ENCODE measurements at places on chromosomes 1 and 21.

GRCh38 chr1:21295002-21295401 is 4.7 kb upstream of the ECE1 start:
- H3K4me1 ChIP-seq, result no peaks in the 10 kb centered on the region
- peak overlapping the region; percentile 35 for H3K27ac ChIP-seq
- no peaks in the 10 kb centered on the region for H3K27me3 ChIP-seq
- no peaks in the 10 kb centered on the region for H3K36me3 ChIP-seq
- no peak for DNase-seq
- no peak overlapping the region for H3K4me3 ChIP-seq

DNA sequence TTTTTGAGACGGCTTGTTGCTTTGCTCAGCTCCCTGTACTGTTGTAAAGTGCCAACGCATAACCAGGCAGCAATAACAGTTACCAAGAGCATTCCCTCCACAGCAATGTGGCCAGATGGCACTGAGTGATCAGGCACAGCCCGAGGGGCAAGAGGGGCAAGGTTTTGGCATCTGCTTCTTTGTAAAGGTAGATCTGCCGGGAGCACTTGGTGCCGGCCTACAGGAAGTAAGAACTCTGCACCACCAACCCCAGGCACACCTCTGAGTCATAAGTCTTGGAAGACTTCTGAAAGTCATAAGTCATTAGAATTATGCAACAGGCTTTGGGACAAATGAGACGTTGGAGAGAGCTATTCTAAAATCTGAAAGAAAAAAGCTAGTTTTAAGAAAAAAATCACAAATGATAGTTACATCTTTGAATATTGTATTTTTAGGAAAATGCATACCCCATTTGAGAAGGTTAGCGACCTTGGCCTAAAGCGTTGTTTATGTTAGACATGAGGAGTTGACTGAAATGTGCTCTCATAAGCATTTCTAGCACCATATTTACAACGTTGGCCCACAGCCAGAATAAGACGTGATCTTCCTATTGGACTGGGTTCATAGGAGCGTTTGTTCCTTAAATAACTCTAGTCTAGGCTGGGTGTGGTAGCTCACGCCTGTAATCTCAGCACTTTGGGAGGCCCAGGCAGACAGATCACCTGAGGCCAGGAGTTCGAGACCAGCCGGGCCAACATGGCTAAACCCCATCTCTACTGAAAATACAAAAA is 37.7 kb upstream of the MAP10 start:
- peak overlapping the region; percentile 86 for H3K27ac ChIP-seq
- no peak overlapping the region for H3K4me3 ChIP-seq
- no peaks in the 10 kb centered on the region for H3K4me1 ChIP-seq
- H3K36me3 ChIP-seq, result no peaks in the 10 kb centered on the region
- H3K27me3 ChIP-seq, result no peaks in the 10 kb centered on the region

- no peak overlapping the region for H3K27ac ChIP-seq
- no peaks in the 10 kb centered on the region for H3K4me1 ChIP-seq
- H3K27me3 ChIP-seq, result peaks cover 12% of the 10 kb centered on the region
- no peak for DNase-seq
- H3K4me3 ChIP-seq, result no peak overlapping the region
These were observed 31.7 kb upstream of the TRIM17 start for GRCh38 chr1:228448372-228448771.

DNA sequence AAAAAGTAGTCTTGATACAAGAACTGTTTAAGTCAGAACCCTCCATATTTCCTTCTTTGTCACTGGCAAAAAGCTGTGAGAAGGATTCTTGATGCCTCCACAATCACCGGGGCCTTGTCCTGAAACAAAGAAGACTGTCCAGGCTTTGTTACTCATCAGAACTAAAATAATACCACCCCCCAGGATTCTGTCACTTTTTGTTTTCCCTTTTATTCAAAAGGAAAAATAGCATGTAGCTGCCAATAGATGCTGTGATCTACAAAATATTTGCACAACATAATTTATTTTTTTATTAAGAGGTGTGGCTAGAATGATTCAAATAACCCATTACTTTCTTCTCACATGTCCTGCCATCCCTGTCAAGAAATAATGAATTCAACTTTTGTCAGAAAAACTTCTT is 173.7 kb downstream of the LYPLAL1 start:
- H3K27me3 ChIP-seq, result no peaks in the 10 kb centered on the region
- H3K27ac ChIP-seq, result peak overlapping the region; percentile 59
- no peak overlapping the region for H3K4me3 ChIP-seq
- peaks cover 13% of the 10 kb centered on the region for H3K4me1 ChIP-seq

- no peaks in the 10 kb centered on the region for H3K36me3 ChIP-seq
- no peaks in the 10 kb centered on the region for H3K27me3 ChIP-seq
- H3K4me1 ChIP-seq, result peaks cover 14% of the 10 kb centered on the region
- H3K27ac ChIP-seq, result peak overlapping the region; percentile 84
These were observed 65.8 kb upstream of the RAB4A start for GRCh38 chr1:229204921-229205777.

DNA sequence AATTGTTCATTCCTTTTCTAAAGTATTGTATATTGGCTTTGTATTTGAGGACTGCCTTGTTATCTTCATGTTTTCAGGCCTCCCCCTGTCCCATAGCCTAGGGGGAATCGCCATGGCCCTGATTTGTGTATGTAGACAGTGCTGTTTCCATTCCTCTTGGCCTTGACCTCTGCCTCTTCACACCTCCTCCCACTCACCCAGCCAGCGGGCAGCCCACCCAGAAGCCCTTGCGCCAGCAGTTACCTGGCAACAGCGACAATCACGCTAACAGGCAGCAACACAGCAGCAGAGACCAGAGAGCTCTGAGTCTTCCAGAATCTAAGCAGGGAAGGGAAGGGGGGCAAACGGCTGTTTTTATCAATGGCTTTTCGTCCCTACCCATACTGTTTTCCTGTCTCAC is 50.0 kb upstream of the NPL start:
- no peaks in the 10 kb centered on the region for H3K27me3 ChIP-seq
- no peak for DNase-seq
- H3K4me3 ChIP-seq, result no peak overlapping the region
- H3K27ac ChIP-seq, result no peak overlapping the region
- no peaks in the 10 kb centered on the region for H3K36me3 ChIP-seq
- no peaks in the 10 kb centered on the region for H3K4me1 ChIP-seq

GRCh38 chr1:229066591-229066990 is 204.3 kb upstream of the RAB4A start:
- no peaks in the 10 kb centered on the region for H3K27me3 ChIP-seq
- H3K4me3 ChIP-seq, result no peak overlapping the region
- DNase-seq, result no peak

DNA sequence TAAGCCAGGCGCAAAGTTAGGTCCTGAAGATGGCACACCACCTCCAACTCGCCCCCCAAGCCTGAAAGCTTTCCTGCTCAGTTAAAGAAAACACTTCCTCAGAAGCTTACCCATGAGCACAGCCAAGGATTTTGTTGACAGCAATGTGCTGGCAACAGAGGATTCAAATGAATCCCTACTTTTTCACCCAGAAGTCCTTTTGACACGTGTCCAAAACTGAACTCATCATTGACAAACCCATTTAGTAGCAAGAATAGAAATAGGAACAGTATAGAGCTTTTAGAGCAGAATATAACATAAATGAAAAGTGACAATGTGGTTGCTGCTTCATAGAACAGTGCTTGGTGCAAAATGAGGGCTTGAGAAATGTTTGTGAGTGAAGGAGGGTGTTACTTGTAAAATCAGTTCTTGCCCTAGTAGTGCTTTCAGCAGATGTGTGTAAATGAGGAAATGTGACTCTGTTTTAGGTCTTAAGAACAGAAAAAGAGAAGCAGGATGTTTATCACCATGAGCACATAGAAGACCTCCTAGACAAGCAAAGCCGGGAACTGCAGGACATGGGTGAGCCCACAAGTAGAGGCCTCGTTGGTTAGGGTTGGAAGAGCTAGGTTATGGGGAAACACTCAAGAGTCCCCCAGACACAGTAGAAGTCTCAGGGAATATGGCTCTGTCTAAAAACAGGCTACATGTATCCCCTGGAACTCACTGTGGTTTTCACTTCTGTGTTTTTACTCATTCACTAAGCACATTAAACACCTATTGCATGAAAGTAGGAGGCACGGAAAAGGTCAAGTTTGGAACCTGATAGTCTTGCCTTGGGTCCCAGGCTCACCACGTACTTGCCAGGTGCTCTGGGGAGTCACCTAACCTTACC is 48.6 kb upstream of the TMEM125 start:
- no peaks in the 10 kb centered on the region for H3K36me3 ChIP-seq
- H3K27ac ChIP-seq, result no peak overlapping the region
- no peaks in the 10 kb centered on the region for H3K4me1 ChIP-seq

- no peaks in the 10 kb centered on the region for H3K4me1 ChIP-seq
- no peak overlapping the region for H3K27ac ChIP-seq
- H3K36me3 ChIP-seq, result no peaks in the 10 kb centered on the region
These were observed 50.9 kb downstream of the S100B start for GRCh38 chr21:46553993-46554392.

- H3K4me3 ChIP-seq, result no peak overlapping the region
- H3K36me3 ChIP-seq, result no peaks in the 10 kb centered on the region
- H3K27ac ChIP-seq, result no peak overlapping the region
- H3K27me3 ChIP-seq, result no peaks in the 10 kb centered on the region
These were observed 21.9 kb upstream of the RABGGTB start for GRCh38 chr1:75764057-75764655.

GRCh38 chr1:93629101-93630059 is 52.3 kb downstream of the BCAR3 start:
- no peak overlapping the region for H3K4me3 ChIP-seq
- H3K27me3 ChIP-seq, result no peaks in the 10 kb centered on the region
- peak; percentile 57 for DNase-seq
- H3K36me3 ChIP-seq, result no peaks in the 10 kb centered on the region
- no peak overlapping the region for H3K27ac ChIP-seq

GRCh38 chr1:8202182-8202905 is 115.6 kb upstream of the SLC45A1 start:
- H3K4me1 ChIP-seq, result peaks cover 14% of the 10 kb centered on the region
- no peaks in the 10 kb centered on the region for H3K27me3 ChIP-seq
- peak; percentile 77 for DNase-seq
- no peak overlapping the region for H3K4me3 ChIP-seq
- peak overlapping the region; percentile 94 for H3K27ac ChIP-seq
- H3K36me3 ChIP-seq, result no peaks in the 10 kb centered on the region

DNA sequence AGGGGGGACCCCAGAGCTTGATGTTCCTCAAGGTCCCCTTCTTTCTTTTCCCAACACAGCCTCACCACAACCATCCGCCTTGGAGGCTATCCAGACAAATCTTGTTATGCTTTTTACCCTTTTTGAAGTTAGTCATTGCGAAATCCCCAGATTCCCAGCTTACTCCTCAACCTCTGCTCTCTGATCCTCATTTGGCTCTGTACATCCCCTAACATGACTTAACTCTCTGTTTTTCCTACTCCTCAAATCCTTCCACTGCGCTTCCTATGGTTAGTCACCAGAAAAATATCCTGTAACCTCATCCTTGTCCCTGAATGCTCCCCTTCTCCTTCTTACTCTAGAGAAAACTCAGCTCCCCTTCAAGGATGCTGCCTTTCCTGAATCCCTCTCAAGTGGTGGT is 189.1 kb upstream of the POU3F1 start:
- H3K27me3 ChIP-seq, result no peaks in the 10 kb centered on the region
- no peak for DNase-seq
- no peak overlapping the region for H3K27ac ChIP-seq
- H3K4me3 ChIP-seq, result no peak overlapping the region

DNA sequence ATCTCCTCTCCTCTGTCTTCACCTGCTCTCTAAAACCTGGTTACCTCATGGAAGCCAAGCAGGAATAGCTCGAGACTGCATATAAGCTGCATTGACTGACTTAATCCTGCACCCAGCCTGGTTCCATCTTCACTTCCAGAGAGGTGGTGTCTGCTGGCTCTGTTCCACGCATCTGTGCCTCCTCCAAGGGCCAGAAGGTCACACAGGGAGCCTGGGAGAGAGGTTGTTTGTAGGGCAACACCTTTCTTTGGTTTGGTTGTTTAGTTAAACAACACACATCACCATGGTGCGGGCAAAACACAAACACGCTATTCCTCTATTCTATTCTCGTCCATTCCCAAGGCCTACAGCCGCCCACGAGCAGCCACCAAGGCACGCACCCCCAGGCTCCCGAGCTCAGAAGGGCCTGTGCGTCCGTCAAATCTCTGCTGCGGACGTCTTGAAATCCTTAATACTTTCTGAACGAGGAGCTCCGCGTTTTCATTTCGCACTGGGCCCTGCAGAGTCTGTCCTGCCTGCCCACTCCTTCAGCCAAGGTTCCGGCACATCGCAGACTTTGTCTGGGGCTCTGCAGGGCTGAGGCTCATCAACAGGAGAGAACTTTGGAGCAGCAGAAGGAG is 116.2 kb downstream of the RIPK4 start:
- no peak for DNase-seq
- H3K4me3 ChIP-seq, result no peak overlapping the region
- H3K27me3 ChIP-seq, result no peaks in the 10 kb centered on the region
- no peaks in the 10 kb centered on the region for H3K4me1 ChIP-seq
- H3K36me3 ChIP-seq, result no peaks in the 10 kb centered on the region
- H3K27ac ChIP-seq, result no peak overlapping the region

- no peaks in the 10 kb centered on the region for H3K27me3 ChIP-seq
- no peaks in the 10 kb centered on the region for H3K36me3 ChIP-seq
- DNase-seq, result peak; percentile 36
- no peak overlapping the region for H3K27ac ChIP-seq
- no peak overlapping the region for H3K4me3 ChIP-seq
These were observed 156.2 kb downstream of the RHOU start for GRCh38 chr1:228891272-228892034.

- no peak overlapping the region for H3K4me3 ChIP-seq
- H3K4me1 ChIP-seq, result no peaks in the 10 kb centered on the region
These were observed 122.7 kb downstream of the HMGB4 start for GRCh38 chr1:33986390-33987095.

Measured in uterus (tissue), 4 donors.